ENCODE measurements at places on chromosomes 11 and 22.

DNA sequence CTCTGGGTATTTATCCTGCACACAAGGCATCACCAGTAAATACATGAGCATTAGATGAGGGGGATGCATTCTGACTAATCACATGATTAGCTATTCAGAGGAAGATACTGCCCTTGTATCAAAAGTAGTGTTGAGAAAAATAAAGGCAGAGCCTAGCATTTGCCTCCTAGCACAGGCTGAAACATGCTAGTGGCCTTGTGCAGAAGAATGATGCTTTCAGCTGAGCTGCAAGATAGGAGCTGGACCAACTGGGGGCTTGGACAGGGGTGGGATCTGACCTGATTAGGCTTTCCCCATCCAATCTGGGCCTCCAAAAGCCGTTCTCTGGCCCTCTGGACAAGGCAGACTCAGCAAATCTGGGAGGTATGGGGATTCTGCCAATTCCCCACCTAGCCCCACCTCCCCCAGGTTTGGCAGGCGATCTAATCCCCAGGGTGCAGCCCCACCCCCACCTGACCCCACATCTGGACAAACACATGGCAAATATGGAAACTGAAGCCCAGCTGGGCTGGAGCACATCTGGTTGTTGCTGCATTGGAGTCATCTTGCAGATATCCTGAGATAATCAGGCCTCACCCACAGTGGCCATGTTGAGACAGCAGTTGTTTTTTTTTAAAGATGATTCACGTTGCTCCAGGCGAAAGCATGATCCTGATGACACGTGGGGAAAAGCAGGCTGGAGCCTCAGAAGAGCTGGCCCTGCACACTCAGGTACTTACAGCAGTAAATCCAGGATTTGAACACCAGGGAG is 4.4 kb upstream of the MISFA start:
- H3K4me1 ChIP-seq, result peaks cover 4% of the 10 kb centered on the region
- no peak overlapping the region for H3K27ac ChIP-seq
- peaks cover 6% of the 10 kb centered on the region for H3K36me3 ChIP-seq
- H3K4me3 ChIP-seq, result no peak overlapping the region
- no peak for DNase-seq

DNA sequence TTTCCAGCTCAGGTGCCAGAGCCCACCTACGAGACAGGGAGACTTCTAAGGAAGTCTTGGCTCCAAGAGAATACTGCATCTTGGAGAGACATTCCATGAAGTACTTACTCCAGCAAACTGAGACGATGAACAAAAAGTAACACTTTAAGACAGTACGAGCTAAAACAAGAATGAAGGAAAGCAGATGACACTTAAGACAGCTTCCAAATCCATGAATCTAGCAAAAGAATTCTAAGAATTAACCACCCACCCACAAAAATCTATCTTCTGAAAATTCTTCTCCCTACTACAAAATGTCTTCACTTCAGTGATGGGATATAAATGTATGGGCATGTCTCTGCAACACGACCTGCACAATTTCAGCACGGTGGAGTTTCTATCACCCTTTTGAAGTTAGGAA is 132.9 kb downstream of the C11orf58 start:
- no peak overlapping the region for H3K4me3 ChIP-seq
- no peaks in the 10 kb centered on the region for H3K27me3 ChIP-seq
- H3K36me3 ChIP-seq, result no peaks in the 10 kb centered on the region

DNA sequence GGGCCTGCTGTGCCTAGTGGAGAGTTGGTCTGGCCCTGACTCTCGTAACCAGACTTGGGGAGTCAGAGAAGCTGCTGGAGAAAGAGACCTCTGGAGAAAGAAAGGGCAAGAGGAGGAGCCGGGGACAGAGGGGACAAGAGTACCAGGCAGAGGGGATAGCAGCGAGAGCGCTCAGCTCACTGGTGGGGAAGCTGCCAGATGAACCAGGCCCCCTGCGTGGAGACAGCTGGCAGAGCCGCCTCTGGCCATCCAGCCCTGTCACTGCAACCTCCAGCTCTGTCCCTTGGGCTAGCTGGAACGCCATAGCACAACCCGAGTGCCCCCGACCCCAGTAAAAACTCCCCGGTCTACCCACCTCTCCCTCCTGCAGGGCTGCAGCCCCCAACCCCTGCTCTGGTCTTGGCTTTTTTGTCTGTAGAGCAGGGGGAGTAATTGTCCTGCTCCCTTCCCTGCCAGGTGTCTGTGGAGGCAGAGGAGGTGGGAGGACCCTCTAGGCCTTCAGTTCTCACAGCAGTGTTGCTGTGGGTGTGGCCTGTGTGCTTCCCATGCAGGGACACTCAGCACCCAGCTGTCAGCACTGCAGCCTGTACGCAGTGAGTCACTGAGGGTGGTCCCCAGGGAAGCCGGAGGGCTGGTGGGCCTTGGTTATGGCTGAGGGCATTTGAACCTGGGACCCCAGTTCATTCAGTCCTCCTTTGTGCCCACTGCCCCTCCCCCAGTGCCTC is 4.8 kb upstream of the SUN2 start:
- H3K27me3 ChIP-seq, result no peaks in the 10 kb centered on the region
- no peak overlapping the region for H3K4me3 ChIP-seq
- no peak for DNase-seq
- H3K27ac ChIP-seq, result no peak overlapping the region

DNA sequence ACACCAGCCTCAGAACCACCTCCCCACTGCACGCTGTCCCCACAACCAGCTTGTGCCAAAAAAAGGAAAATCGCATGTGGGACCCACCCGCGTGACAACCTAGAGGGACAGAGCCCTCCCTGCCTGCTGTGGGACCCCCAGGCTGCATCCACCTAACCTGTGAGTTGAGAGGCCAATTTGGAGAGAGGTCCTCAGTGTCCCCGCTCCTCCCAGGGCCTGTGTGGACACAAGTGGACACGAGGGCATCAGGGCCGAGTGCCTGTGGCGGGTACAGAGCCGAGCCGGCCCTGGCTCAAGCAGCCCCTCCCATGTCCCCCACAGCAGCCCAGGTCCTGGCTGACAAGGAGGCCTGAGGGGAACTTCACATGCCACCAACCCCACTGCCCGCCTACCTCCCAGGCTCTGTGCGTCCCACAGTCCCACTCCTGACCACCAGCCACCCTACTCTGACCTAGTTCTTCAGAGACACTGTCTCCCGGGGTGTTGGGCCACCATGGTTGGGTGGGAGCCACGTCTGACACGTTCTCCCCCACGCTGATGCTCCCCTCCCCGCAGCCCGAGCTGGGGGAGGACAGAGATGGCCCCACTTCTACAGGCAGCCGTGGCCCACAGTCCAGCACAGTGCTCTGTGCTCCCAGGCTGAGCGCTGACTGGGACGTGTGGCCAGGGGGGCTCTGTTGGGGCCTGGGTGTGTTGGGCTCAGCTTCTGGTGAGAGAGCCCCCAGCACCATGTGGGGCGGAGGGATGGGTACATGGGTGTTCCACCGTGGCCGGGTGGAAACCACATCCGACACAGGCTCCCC is 19.2 kb downstream of the SELENOO start:
- H3K4me3 ChIP-seq, result no peak overlapping the region
- H3K27me3 ChIP-seq, result no peaks in the 10 kb centered on the region
- no peaks in the 10 kb centered on the region for H3K4me1 ChIP-seq
- peaks cover 92% of the 10 kb centered on the region for H3K36me3 ChIP-seq

- H3K27ac ChIP-seq, result no peak overlapping the region
- H3K4me3 ChIP-seq, result no peak overlapping the region
- H3K27me3 ChIP-seq, result no peaks in the 10 kb centered on the region
- no peaks in the 10 kb centered on the region for H3K4me1 ChIP-seq
- DNase-seq, result no peak
- no peaks in the 10 kb centered on the region for H3K36me3 ChIP-seq
Observed at GRCh38 chr22:34973926-34974325, 92.0 kb upstream of the ISX start.

GRCh38 chr11:2208691-2209369 is 37.2 kb upstream of the TH start:
- H3K36me3 ChIP-seq, result no peaks in the 10 kb centered on the region
- H3K27me3 ChIP-seq, result no peaks in the 10 kb centered on the region
- H3K4me3 ChIP-seq, result no peak overlapping the region
- H3K27ac ChIP-seq, result no peak overlapping the region
- H3K4me1 ChIP-seq, result no peaks in the 10 kb centered on the region
- DNase-seq, result peak; percentile 55

GRCh38 chr11:34652191-34652973 is 31.5 kb downstream of the EHF start:
- DNase-seq, result no peak
- no peak overlapping the region for H3K4me3 ChIP-seq
- no peak overlapping the region for H3K27ac ChIP-seq

DNA sequence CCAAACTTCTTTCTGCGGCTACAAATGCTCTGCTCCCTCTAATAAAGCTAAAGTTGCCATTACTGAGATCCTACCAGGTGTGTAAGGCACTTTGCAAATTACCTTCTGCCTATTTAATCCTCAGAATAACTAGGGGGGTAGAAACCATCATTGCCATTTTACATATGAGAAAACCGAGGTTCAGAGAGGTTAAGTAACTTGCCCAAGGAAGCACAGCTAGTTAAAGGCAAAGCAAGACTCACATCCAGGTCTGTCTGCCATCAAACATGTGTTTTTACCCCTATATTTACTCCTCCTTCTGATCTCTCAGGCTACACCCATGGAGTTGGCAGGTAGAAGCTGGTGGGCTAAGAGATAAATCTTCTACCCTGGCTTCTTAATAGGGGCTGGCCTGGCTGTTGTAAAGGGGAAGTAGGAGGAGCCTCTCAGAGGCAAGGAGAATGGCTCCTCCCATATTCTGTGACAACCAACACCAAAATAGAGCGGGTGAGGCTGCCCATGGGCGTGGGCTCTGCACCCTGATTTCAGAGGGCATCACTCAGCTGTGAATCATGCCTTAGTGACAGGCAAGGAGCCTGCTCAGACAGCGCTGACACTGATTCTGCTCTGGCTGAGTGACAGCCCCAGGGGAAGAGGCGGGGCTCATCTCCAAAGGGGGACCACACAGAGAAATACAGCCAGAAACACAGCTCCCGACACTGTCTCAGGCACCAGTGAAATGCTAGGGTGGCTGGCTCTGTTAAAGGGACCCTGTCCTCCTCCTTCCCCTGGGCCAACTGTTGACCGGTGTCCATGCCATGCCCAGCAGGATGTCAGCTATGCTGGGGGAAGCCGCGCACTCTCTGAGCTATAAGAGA is 106.8 kb downstream of the ABTB2 start:
- DNase-seq, result peak; percentile 37
- no peaks in the 10 kb centered on the region for H3K36me3 ChIP-seq
- H3K27me3 ChIP-seq, result no peaks in the 10 kb centered on the region

DNA sequence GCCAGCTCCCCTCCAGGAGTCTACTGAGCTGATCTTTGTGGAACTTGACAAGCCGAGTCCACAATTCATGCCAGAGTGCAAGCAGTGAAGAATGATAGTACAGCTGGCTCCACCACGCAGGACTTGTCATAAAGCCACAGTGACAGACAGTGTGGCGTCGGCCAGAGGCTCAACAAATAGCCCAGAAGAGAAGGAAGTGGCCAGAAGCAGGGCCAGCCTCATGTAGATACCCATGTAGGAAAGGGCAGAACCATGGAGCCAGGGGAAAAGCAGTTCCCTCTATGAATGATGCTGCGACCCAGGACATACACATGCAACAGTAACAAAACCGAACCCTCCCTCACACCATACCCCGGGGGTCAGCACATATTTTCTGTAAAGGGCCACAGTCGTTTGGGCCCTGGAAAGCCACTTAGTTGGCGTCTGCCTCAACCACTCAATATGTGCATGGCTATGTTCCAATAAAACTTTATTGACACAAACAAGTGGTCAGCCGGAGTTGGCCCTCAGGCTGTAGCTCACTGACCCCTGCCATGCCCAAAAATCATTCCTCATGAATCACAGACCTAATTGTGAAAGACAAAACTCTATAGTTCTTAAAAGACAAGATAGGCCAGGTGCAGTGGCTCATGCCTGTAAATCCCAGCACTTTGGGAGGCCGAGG is 161.4 kb downstream of the BRD1 start:
- no peak overlapping the region for H3K4me3 ChIP-seq
- H3K27ac ChIP-seq, result peak overlapping the region; percentile 11
- no peak for DNase-seq

GRCh38 chr11:102464859-102465500 is 12.4 kb upstream of the TMEM123 start:
- H3K27ac ChIP-seq, result no peak overlapping the region
- no peak for DNase-seq
- H3K4me1 ChIP-seq, result peaks cover 4% of the 10 kb centered on the region
- H3K4me3 ChIP-seq, result no peak overlapping the region

DNA sequence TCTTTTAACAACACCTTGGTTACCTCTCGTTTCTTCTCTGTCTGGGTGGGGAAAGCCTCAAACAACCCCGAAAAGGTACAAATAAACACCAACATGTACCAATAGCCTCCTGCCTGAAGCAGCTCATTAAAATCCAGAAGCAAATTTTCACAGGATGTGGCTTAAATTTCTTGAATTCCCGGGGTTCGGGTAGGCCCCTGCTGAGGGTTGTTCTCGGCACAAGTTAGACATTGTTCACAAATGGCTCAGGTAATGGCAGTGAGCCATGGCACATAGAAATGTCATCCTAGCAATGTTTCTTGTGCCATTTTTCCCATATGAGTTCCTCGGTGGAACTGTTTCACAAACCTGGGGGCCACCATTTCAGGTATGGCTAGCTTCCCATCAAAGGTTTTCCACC is 19.7 kb upstream of the GLYATL1 start:
- no peak for DNase-seq
- H3K36me3 ChIP-seq, result no peaks in the 10 kb centered on the region
- H3K4me1 ChIP-seq, result no peaks in the 10 kb centered on the region
- H3K4me3 ChIP-seq, result no peak overlapping the region

GRCh38 chr22:30859714-30860095 is 108.9 kb downstream of the MORC2 start:
- H3K4me3 ChIP-seq, result no peak overlapping the region
- peak; percentile 19 for DNase-seq
- no peaks in the 10 kb centered on the region for H3K4me1 ChIP-seq
- H3K27ac ChIP-seq, result no peak overlapping the region
- H3K36me3 ChIP-seq, result no peaks in the 10 kb centered on the region

DNA sequence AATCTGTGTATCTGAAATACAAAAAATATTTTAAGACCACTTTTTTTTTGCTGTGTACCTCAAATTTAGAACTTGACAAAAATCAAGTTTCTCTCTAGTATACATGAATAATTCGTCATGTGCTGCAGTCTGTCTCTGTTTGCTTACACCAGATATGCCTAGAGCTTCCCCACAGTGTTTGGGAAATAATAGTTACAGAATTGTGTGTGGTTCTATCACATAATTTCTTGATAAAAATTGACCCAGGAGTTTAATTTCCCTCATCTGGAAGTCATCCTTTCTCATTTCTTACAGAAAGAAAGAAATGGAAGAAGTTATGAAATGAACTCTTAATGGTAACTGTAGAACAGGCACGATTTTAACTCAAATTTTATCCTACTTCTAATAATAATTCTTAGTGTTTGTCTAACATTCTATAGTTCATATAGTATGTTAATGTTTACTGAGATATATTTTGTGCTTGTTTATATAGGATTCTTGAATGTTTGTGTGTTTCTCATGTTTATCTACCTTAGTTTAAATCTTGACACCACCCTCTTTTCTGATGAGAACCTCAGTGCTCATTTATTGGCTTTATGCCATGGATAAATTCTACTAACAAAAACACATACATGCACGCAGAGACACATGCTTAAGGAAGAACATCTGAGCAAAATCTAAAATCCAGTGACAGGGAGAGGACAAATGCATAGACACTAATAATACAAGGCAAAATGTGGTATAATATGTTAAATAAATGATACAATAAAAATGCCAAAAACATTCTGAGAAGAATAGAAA is 61.4 kb upstream of the CTSC start:
- no peak overlapping the region for H3K27ac ChIP-seq
- no peaks in the 10 kb centered on the region for H3K27me3 ChIP-seq
- DNase-seq, result no peak
- no peaks in the 10 kb centered on the region for H3K4me1 ChIP-seq

- no peak overlapping the region for H3K4me3 ChIP-seq
- no peaks in the 10 kb centered on the region for H3K4me1 ChIP-seq
- no peak for DNase-seq
Observed at GRCh38 chr22:47878460-47878859, 1116.0 kb downstream of the TBC1D22A start.
